ENCODE measurements at places on chromosomes 2 and 18.
A peak's percentile ranks its signal among the peaks of the same experiment; 100 is the strongest.

- no peak for DNase-seq
Measured at GRCh38 chr18:58091099-58091611, 47.1 kb downstream of the NEDD4L start.

DNA sequence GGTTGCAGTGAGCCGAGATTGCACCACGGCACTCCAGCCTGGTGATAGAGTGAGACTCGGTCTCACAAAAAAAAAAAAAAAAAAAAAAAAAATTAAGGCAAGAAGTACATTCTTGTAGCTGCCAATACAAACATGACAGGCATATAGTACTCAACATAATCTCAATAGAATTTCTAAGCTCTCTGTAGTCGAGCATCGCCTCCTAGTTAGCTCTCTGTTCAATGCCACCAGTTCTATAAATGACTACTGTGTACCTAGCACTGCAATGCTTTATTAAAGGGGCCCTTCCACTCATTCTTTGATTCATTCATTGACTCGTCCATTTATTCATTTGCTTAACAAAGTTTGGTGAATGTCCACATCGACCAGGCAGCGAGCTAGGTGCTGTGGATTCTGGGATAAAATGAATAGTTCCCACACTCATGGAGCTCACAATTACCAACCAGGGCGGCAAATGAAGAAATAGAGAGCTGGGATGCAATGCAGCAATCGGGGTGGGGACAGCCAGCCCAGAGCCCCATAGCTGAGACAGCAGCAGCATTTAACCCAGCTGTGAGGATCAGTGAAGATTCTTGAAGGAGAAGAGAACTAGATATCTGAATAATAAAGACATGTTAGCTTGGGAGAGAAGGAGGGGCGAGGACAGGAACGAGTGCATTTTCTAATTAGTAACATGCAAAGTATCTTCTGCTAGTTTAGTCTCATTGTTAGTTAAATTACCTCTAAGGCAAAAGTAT is 349.8 kb downstream of the LPIN1 start:
- DNase-seq: no peak

GRCh38 chr2:44692821-44693220 is 248.7 kb upstream of the SIX3 start:
- no peak for DNase-seq

GRCh38 chr2:222318712-222319585 is 20.2 kb upstream of the PAX3 start:
- peak; percentile 21 for DNase-seq

GRCh38 chr18:50790948-50791347 is 28.9 kb downstream of the MRO start:
- no peak for DNase-seq

- DNase-seq: no peak
Measured at GRCh38 chr2:148582679-148583511, 61.7 kb upstream of the EPC2 start.

DNA sequence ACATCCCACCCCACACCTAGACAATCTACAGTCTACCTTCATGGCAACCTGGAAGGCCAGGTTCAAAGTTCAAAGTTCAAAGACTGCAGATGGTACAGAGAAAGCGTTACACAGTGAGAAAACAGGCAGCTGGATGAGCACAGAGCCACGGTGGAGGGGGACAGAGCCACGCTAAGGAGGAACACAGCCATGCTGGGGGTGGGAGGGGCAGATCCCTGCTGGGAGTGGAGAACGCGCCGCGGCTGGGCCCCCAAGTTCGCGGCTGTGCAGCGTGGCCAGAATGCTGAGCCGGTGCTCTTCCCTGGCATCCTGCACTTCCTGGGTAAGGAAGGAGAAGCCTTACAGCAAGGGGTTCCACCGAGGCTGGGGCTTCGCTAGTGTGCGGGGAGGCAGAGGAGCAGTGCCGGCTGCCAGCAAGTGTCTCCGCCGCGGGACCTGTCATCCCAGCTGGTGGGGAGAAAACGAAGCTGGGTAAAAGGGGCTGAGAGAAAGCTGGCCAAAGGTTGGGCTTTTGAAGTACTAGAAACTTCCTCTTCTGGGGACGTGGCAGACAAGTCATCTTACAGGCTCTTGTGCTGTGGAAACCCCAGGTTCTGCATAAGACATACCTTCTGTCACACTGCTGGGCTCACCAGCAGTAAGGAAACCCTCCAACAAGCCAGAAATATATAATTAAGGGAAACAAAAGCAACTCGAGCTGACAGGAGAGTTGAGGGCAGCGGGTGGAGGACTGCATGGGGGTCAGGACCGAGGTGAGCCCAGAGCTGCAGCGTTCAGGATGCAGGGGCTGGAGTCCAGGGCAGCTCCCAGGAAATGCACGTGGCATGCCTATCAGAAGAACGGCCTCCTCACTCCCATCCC is 115.5 kb downstream of the HDAC4 start:
- no peak for DNase-seq

Measured in AG08396 (cell line).